Mesenteric fat pad (tissue), 1 donor: ENCODE measurements at places on chromosomes 13 and 19. TPM values are rescaled to one million over a fixed set of nuclear protein-coding genes. Genes with fewer than 3 reads are reported as not detected.

The TSSK6 gene
- 0.74 TPM for total RNA-seq

The THSD1 gene
- total RNA-seq, result 6.7 TPM

The VAV1 gene
- total RNA-seq, result 16.4 TPM

DNA sequence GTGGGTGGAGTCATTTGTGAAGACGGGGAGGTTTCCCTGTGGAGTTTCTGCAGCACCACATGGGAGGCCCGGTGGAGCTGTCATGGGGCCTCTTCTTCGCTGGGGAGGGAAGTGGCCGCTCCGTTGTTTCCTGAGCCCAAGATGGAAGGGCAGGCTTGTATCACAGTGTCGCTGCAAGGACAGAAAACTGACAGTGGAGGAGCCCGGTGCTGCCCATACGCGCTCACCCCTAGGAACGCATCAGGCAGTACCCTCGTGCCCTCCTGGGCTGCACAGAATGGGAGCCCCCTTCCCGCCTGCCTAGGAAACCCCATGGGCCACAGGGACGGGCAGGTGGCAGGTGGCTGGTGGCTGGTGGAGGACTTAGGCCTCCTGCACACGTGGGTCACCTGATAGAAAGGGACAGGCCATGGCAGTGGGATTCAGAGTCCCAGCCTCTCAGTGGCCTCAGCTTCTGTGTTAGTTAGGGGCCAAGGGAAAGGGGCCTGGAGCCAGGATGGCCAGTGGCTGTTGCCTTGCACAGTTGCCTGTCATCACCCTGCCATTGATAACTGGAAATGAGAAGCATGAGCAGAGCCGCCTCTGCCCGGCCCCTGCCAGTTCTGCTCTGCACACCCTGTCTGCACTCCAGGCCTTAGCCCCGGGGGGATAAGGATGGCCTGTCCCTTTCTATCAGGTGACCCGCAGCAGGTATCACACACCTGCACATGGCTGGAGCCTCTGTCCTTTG lies 7.6 kb downstream of the COL4A2 start:
- peak; percentile 77 for DNase-seq

DNA sequence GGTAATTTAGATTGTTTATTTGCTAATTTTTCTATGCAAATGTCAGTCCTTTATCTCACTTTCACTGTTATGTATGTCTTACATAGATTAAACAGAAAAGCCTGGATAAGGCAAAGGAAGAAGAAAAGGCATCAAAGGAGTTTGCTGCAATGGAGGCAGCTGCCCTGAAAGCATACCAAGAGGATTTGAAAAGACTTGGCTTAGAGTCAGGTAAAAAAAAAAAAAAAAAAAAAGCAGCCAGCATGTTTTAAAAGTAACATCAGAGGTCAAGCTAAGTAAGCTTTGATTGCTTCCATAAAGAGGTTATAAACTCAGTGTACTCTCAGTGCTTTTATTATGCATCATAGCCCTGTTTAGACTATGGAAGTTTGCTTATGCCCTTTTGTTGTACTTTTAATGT lies 3.8 kb downstream of the WBP4 start:
- no peak for DNase-seq

DNA sequence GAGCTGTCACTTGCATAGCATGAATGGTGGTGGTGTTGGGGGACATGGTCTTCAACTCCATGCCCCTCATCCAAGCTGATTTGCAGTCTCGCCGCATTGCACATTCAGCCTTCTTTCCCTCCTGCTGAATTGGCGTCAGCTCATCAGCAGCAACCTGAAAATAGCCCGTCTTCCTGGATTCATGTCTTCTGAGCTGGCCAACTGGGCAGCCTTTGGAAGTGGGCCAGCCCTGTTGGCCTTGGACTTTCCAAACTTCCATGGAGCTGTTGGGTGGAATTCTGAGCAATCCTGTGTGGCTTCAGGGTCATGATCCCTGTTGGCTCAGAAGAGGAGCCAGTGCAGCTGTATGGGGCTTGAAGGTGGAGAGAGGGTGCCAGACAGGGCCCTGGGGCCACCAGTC lies 68.8 kb downstream of the ZNF536 start:
- no peak for DNase-seq

DNA sequence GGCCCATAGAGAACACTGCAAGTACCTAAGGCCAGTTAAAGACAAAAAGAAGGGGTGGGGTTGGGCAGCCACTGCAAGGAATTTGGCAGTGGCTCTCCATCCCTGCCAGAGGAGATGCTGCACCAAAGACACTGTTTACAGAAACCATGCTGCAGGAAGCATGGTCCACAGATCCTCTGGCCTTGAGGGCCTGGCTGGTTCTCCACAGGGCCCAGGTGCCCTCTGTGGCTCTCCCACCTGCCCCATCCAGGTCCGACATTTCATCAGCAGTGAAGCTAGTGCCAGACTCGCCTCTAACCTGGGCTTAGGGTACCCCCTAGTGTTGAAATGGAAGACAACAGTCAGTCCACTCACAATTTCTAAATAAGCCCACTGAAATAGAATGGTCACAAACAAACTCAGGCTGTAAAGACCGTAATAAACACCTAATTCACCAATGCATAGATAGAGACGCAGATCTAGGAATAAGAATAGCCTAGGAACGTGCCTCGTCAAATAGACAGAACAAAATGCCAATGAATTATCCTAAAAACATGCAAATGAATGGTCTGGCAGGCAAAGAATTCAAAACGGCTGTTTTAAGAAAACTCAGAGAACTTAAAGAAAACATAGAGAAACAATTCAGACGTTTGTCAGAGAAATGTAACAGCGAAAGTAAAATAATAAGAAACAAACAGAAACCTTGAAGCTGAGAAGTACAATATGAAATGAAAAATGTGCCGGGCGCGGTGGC lies 23.3 kb downstream of the LYPD4 start:
- DNase-seq, result peak; percentile 3

GRCh38 chr13:23987331-23987894 lies 90.1 kb upstream of the C1QTNF9B start:
- no peak for DNase-seq
